ENCODE measurements at places on chromosomes 11 and 22. TPM values are rescaled to one million over a fixed set of nuclear protein-coding genes. Genes with fewer than 3 reads are reported as not detected.

Gene TNNT3
- 4,749 TPM for total RNA-seq

DNA sequence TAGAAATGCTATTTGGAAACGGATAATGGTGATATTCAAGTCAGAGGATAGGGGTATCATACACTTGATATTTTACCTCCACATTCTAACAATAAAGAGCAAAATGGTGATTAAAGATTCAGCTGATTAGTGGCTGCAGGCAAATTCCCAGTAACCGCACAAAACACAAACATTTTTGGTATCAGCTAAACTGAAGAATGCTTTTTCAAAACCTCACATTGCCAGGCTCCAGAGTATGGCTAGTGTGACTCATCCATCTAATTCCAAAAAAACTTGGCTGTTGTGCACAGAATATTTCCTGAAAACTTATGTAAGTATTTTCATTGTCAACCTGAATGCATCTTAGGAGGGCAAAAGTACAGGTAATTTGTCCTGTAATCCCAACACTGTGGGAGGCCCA, 10.9 kb downstream of the SRPRA start:
- DNase-seq: no peak

DNA sequence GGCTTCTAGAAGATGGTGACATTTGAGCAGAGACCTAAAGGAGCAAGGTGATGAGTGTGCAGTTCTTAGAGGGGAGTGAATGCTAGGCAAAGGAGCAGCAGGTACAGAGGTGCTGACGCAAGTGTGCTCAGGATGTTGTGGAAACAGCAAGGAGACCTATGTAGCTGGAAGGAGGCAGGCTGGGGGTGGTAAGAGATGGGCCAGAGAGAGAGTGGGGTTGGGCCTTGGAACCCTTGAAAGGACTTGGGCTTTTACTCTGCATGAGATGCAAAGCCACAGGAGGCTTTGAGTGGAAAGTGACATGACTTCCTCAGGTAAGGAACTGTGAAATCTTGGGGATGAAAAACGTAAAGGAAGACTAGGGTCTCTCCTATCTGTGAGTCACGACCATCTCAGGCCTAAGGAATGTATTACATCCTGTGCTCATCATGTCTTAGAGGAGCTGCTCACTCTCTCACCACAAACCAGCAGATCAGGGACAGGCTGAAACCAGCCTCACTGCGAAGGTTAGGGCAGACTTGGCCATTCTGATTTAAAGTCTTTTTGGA, 65.4 kb downstream of the MICAL2 start:
- no peak for DNase-seq

GRCh38 chr11:126896025-126896424, 104.5 kb downstream of the KIRREL3 start:
- no peak for DNase-seq

- DNase-seq: peak; percentile 4
Measured at GRCh38 chr11:59891781-59892181, 13.2 kb downstream of the OOSP3 start.

Gene ARHGAP20
- total RNA-seq: 7.6 TPM

DNA sequence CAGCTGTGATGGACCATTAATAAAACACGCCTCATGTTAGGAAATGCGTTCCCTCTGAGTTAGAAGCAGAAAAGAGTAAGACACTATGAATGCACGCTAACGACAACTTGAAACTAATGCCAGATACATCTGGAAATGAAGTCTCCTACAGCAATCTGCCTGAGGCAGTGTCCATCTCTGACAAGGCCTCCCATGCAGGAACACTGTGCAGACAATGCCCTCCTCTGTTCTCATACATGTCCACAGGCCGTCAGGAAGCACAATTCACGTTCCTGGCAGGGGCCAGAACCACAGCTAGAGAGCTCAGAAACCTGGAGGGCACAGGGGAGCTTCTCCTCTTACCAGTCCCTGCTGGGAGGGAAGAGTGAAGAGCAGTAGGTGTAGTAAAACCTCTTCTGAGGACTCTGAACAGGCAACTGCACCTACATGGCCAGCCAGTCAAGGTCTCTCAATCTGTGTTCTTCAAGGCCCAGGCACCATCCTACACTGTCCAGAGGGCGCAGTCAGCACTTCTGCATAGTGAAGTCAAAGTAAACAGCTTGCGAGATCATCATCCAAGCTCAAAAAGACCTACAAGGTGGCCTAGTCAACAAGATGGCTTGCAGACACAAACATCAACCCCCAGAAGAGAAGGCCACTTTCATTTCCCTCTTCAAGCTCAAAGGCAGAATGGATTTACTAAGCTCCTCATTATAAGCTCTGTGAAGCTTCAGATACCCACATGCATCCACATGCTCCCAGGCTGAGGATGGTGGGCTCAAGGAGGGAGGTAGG, 41.5 kb upstream of the CYP2D6 start:
- DNase-seq: peak; percentile 43

- no peak for DNase-seq
Measured at GRCh38 chr22:21054714-21055563, 9.2 kb downstream of the LRRC74B start.

Gene C11orf42
- total RNA-seq: not detected

Gene GRIK4
- 0.09 TPM for total RNA-seq

Measured in muscle of leg (tissue), 16 donors.